PC-9 (cell line): ENCODE measurements at places on chromosomes 7 and 10. TPM values are rescaled to one million over a fixed set of nuclear protein-coding genes. Genes with fewer than 3 reads are reported as not detected.

GRCh38 chr10:89278034-89278535 lies 23.8 kb upstream of the IFIT2 start:
- peak; percentile 96 for DNase-seq

- DNase-seq, result no peak
These were observed 163.7 kb upstream of the AHR start for GRCh38 chr7:17134786-17135185.

DNA sequence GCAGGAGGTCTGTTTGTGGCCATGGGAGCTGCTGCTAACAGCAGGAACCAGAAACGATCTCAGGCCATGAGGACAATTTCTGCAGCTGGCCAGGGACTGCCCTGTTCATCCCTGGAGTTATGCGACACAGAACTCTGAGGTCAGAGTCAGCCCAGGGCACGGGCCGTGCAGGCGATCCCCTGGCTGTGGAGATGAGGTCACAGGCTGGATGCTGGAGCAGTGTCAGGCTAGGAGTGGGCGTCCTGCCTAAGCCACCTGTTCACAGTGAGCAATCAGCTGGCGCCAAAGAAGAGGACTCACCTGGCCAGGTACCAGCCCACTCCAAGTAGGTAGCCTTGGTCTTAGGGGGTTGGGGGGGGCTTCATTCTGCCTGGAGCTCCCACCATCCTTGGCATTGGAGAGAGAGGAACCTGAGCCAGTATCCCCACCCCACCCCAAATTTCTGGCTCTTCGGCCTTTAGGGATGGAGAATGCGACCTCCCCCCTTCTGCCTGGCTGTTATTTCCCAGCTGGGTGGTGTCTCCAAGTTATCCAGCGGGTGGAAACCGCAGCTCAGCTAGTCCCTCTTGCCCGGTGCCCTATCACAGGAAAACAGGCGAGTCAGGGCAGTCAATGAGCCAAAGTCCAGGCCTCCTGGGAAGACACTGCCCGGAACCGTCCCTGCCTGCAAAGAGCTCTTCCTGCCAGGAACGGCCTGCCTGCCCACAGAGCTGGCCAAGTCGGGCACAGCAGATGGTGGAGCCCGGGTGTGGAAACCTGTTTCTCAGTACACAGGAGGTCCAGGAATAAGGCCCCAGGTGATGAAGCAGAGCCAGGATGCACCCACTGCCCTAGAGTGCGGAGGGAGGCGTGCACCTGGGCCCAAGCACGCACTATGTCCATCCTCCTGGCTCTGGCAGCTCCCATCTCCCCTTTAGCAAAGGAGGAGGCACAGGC lies 1.8 kb upstream of the TTYH3 start:
- peak; percentile 44 for DNase-seq

DNA sequence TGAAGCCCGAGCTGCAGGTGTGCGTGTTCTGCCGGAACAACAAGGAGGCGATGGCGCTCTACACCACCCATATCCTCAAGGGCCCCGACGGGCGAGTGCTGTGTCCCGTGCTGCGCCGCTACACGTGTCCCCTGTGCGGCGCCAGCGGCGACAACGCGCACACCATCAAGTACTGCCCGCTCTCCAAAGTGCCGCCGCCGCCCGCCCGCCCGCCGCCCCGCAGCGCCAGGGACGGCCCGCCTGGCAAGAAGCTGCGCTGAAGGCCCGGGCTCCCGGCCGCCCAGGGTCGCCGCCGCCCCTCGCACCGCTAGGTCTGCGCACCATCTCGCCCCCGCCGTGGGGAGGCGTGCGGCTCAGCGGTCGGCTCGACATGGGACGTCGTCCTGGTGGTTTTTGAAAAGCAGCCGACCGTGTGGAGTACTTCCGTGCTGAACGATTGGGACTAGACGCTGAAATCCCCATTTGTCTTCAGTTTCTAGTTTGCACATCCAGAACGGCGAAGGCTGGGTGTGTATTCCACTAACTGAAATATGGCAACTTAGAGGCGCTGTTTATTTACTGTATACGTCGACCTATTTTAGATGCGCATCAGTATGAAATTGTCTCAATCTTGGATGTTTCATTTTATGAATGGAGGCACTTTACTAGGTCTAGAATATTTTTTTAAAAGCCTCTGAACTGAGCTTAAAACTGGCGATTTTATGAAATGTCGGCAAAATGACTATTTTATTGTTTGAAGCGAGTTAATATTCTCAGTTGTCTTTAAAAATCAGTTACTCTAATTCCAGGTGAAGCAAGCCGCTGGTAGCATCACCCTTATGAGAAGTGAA lies 1.1 kb downstream of the NANOS1 start:
- DNase-seq, result peak; percentile 40

- peak; percentile 77 for DNase-seq
These were observed at the start of gene TMUB1 for GRCh38 chr7:151083071-151083823. TMUB1 (minus strand) TSS chr7:151083493; CDS start chr7:151082563, 930 bp downstream.

TAS2R41 gene
- total RNA-seq, result not detected in 2 replicates

BTBD16 gene
- 0.28 and 0.37 TPM in 2 replicates for total RNA-seq

GRCh38 chr7:867406-868188 lies 8.8 kb upstream of the GET4 start:
- DNase-seq, result no peak

DNA sequence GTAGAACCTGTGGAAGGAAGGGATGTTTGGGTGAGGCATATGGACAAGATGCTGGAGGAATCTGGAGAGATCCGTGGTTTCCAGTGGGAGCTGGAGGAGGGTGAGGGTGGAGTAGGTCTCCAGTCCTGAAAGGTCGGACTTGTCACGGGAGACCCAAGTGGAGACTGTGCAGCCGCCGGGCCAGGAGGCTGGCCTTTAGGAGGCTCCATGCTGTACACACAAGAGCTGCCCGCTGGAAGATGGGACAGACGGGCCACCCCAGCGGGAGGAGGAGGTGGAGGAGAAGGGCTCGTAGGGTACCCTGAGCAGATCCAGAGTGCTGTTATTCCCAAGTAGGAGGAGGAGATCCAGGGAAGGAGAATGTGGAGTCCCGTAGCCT lies 106.7 kb downstream of the NKX6-2 start:
- no peak for DNase-seq

DNA sequence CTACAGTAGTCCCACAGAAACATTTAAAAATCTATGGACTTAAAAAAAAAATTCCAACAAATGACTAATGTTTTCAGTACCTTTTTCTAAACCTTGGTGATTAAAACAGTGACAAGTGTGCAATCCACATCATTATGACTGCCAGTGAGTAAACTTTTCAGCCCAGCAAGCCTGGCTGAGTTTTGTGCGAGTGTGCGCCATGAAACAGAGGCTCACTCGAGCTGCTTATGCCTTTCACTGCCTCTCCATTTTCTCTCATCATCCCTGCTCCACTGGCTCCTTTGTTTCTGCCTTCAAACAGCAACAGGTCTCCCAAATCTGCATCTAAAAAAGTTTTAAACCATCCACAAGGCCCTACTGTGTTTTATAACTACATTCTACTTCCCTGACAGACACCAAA lies 105.8 kb downstream of the USP6NL start:
- no peak for DNase-seq

DNA sequence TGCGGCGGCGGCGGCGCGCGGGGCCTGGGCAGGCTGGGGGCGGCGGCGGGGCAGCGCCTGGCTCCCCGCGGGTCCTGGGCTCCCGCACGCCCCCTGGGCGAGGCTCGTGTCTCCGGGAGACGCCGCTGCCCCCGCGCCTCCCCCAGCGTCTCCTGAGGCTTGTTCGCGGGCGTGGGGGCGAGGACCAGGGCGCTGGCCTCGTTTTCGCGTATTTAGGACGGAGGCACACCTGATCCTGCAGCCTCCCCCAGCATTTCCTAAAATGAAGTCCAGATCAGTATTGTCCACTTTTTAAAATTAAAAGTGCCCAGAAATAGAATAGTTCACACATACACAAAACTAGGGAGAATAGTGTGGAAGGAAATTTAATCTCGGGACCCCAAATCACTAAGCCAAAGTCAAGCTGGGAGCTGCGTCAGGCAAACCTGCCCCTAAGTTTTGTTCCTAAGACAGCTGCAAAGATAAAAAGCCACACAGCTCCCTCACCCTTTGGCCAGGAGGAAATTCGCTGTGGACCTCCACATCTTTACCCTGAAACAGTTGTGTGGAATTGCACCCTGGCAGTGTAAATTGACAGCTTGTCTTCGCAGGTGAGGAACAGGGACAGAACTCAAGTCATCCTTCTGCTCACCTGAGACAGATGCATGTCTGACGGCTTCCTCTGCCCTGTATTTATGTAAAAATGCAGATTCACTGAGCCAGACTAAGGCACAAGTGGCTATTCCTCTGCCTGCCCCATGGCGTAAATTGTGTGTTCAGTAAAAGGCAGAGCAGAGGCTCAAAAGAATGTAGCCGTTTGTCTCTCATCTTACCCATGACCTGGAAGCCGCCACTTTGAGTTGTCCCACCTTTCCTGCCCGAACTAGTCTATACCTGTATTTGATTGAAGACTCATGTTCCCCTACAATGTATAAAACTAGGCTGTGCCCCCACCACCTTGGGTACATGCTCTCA lies 740 bp downstream of the GALNT11 start:
- no peak for DNase-seq

ALDH18A1 gene
- 34.0 and 35.3 TPM in 2 replicates for total RNA-seq

GRCh38 chr10:34475786-34476185 lies 339.3 kb downstream of the PARD3 start:
- DNase-seq, result no peak
